CD4-positive, alpha-beta memory T cell (primary cell): ENCODE measurements at places on chromosomes 7 and 10. TPM values are rescaled to one million over a fixed set of nuclear protein-coding genes. Genes with fewer than 3 reads are reported as not detected.

- peak; percentile 14 for DNase-seq
These were observed 34.6 kb downstream of the ZEB1 start for GRCh38 chr10:31353574-31353973.

GRCh38 chr7:137915266-137915665 lies 68.5 kb upstream of the DGKI start:
- no peak for DNase-seq

DNA sequence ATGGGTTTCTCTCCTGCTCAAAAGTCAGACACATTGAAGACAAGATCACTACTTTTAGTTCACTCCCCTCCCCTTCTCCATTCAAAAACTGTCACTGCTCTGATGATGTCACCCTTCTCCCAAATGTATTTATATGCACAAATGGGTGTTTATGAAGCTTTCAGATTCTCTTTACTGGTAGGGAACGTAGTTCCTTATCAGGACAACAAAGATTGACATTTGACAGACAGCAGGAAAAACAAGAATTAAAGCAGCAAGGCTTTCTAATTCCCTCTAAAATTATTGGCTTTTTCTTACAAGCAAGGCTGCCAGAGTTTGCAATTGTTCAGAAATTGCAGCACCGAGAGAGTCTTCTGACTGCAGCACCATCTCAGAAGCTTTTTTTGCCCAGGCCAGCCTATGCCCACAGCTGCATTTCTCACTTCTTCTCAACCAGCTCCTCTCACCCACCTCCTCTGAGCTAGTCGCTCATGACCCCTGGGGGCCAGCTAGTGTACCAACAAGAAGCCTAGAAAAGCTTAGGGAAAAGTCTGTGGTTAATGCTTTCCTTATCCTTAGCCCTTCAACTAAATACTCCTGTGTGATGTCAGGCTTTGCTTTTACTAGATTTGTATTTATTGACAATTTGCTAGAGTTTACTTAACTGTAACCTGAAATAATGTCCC lies 265.1 kb downstream of the HTR7 start:
- no peak for DNase-seq

DNA sequence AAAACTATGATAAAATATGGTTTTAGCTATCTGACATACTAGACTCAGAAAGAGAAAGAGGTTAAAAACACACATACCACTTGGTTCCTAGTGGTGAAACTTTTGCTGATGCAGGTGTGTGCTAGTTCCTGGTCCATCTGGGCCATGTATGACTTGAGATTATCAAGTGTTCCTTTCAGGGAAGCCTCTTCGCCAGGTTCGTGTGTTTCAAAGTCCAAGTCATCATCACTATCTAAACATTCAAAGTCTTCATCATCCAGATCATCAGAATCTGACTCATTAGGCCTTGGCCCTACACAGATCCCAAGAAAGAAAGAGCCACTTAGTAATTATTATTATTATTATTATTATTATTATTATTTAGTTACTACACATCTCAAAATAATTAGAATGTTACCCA lies 26.4 kb downstream of the NUDT13 start:
- DNase-seq = no peak

DNA sequence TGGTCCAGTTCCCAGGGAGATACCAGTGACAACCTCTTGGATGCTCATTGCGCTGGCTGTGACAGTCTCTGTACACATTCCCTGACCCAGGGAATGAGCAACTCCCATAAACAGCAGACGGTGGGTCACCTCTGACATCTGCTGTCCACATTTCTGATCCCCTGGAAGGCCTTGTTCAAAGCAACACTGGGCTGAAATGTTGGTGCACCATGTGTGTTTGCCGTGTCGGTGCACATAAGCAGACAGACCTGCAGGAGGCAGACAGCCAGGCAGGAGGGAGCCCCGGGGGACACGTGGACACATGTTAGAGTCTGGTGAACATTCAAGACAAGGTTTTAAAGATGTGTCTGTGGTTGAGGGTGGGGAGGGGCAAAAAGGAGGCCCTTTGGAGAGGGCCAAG lies 254.9 kb downstream of the PLXNA4 start:
- no peak for DNase-seq

- DNase-seq = no peak
These were observed 20.3 kb upstream of the GIMAP2 start for GRCh38 chr7:150665089-150665748.

- DNase-seq = no peak
These were observed 22.9 kb downstream of the CPED1 start for GRCh38 chr7:121011401-121011800.

DNA sequence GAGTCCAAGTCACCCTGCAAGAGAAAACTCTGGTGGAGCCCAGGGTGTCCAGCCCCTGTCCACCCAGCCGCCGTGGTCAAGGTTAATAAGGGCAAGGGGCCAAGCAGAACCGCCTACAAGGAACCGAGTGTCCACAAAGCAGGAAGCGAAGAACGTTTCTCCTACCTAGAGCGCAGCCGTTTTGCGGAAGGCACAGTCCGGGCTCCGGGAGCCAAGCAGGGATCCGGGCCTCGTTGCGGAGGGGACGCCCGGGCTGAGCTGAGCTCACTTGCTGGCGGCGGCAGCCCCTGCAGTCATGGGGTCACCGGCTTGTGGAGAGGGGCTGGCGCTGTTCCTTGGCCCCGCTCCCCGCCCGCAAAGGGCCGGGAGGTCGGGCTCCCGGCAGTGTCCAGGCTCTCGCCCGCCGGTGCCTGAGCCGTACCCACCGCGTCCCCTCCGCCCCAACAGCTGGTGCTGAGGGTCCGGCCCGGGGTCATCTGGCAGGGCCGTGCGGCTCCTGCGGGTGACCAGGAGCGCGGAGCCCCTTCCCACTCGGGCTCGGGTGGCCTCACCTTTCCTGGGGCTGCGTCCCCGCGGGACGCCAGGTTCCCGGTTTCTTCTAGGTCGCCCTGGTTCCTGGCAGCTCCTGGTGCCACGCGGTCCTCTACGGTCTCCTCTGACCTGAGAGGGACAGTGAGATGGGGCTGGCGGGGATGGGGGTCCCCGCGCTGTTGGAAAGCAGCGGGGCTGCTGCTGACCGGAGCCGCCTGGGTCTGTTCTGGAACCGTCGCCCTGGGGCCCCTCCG lies 14.0 kb upstream of the ZNF273 start:
- no peak for DNase-seq

ASAH2 gene
- 4.8 TPM for total RNA-seq

DNA sequence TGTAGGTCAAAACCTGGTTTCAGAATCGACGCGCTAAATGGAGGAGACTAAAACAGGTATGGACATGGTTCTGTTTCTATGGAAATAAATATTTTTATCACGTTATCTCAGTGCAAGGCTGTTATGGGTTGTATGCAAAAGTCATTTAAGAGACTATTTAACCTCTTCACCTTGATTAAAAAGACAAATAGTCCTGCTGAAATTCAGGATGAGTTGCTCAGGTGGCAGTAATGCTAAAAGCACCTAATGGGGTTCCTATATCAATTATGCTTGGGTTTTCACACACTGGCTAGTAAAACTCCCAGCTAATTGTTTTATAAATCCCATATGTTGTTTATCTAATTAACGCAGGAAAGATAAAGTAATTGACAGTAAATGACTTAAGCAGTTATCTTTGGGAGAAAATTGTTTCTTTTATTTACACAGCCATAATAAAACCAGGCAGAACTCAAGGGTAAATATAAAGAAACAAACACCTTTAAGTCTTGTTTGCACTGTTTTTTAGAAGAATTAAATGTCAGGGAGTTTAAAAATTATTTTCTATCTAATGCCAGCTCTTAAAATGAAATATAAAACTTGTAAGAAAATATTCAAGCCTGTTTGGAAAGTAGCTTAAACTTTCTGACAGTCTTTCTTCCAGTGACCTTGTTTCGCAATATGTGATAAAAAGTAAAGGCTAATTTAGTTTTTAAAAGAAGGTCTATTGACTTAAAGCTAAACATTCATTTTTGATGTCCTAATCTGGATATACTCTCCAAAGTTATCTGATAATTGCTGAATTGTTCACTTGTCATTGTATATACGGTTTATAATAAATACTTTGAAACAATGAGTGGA lies 3.2 kb downstream of the HHEX start:
- no peak for DNase-seq

- no peak for DNase-seq
These were observed 78.7 kb upstream of the EN2 start for GRCh38 chr7:155378959-155379871.

DNA sequence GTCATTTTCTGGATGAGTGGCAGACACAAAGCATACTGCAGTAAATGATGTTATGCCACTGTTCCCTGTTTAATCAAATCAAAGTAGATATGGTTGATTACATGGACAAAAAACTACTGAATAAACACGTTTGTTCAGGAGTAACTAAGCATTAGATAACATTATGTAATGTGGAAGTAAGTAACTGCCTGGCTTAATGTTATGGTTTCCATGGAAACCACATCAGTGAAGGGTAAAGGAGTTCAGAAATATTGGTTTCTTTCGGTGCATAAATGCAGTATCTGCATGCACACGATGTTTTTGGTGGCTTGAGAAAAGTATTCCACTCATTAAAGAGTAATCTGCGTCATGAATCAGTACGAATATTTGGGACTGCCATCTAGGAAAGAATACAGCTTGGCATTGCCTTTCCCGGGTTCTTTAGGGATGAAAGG lies 131.3 kb upstream of the PRKCQ start:
- DNase-seq = no peak

GRCh38 chr10:83702731-83703130 lies 436.6 kb upstream of the GHITM start:
- no peak for DNase-seq

- DNase-seq = no peak
These were observed 330.4 kb downstream of the ARL4A start for GRCh38 chr7:13017881-13018280.

DNA sequence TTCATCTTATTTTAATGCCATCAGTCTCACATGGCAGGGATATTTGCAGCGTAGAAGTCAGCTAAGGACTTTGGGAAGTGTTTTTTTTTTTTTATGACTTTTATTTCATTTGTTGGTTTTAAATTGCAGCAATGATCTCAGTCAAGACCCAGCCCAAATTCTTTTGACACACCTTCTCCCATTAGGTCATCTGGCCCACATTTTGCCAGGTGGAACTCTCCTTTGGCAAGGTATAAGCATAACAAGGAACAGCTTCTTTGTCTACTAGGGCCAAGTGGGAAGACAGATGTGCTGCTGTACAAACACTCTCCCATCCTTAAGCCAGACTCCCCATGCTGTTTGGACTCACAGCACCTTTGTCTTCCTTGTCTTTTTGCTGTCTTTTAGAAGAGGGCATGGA lies 41.8 kb downstream of the PLEKHA8 start:
- DNase-seq = no peak

FLNC gene
- 0.06 TPM for total RNA-seq

DNA sequence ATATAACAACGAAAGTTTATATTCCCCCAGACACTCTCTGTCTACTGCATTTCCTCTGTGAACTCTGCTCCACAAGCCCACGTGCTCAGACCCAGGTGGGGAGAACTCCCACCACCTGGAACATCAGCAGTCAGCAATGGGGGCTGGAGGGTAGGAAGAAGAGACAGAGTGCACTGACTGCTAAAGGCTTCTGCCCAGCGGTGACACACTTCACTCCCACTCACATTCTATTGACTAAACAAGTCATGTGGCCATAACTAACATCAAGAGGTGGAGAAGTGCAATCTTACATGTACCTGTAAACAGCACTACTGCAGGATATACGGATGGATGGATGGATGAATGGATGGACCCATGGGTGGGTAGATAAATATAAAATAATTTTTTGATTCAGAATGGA lies 122.2 kb downstream of the MPP7 start:
- DNase-seq = no peak

POM121 gene
- total RNA-seq = 54.3 TPM

GRCh38 chr7:127245607-127246006 lies 7.1 kb downstream of the GRM8 start:
- DNase-seq = no peak

DNA sequence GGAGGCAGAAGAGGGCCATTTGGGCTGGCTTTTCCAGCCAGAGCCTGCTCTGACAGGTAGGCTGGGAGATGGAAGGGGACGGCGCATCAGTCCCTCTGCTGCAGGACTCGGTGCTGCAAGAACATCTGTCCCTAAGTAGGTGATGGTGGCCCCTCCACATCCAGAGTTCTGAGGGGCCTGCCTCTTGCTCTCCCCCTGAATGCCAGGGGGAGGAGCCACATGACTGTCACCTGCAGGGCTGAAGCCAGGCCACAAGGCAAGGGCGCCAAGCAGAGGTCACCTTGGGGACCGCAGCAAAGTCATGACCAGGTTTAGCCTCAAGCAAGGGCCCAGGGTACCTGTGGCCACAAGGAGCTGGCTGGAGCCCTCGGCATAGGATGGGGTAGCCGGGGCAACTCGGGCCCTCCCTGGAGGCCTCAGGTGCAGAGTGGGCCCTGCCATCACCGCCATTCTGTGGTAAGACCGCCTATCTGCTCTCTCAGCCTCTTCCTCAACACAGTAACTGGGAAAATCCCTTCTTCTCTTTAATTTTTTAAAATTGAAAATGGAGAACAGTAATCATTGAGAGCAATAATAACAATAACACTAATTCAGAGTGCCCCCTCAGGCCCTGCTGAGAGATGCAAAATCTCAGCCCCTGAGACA lies 99.3 kb downstream of the FAM53B start:
- no peak for DNase-seq

CHST15 gene
- 0.67 TPM for total RNA-seq
